ENCODE measurements at places on chromosomes 2 and 18.

DNA sequence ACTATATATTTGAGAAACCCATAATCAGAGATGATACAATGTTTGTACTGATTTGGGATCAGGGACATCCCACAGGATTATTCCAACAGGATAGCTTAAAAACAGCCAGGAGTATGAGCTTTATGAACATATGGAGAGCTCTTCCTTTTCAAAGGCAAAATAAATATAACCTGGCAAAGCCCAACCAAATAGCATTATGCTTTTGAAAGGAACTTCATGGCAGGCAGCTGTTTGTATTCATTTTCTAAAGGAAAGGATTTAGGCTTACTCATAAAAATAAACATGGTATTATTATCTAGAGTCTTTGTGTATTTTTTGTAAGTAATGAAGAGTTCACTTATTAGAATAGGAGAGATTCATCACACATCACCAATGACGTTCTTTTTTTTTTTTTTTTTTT, 44.4 kb downstream of the CCDC195 start:
- no peak for DNase-seq

GRCh38 chr2:54559593-54560145, 103.5 kb downstream of the SPTBN1 start:
- no peak for DNase-seq

- no peak for DNase-seq
Observed at GRCh38 chr2:182359027-182359989, 67.5 kb downstream of the PDE1A start.

GRCh38 chr18:36017232-36017631, 44.8 kb downstream of the RMP24 start:
- no peak for DNase-seq
